CD4-positive, alpha-beta T cell treated with Interleukin-21 for 1 hour (primary cell): ENCODE measurements at places on chromosomes 5 and 9.
A peak's percentile ranks its signal among the peaks of the same experiment; 100 is the strongest.

DNA sequence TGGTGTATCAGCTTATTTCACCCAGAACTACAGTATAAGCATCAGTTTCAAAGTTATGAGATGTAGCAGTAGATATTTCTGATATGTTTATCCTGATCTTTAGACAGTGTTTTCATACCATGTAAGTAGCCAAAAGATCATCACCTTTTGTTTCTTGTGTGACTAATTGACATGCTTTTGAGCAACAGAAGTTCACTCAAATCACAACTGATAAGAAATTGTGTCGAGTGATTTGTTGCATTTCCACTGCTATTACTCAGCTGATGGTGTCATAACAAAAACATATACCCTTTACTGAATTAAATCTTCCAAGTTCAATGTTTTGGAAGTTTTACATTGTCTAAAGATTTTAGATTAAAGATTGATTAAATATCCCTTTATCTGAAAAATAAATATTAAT lies 324.5 kb downstream of the TUSC1 start:
- no peak for DNase-seq

- no peak for DNase-seq
Observed at GRCh38 chr5:139390639-139391569, 1.2 kb upstream of the MZB1 start.

GRCh38 chr5:19258686-19259085 lies 729.3 kb downstream of the CDH18 start:
- no peak for DNase-seq

DNA sequence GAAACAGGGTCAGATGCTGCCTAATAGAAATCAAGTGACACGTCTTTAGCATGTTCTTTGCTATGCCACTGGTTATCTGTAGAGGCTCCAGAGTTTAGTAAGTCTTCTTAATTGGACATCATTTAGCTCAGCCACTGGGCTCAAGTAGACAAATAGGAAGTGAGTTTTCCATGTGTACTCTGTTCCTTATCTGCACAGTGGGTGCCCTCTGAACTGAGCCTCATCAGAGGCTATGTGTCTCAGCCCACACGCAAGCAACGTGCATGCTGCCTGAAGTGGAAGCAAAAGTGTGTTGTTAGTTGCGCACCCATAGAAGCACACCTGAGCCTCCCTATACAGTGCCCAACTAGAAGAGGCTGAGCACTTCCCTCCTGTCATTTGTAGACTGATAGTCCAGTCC lies 134.7 kb downstream of the SEMA5A start:
- no peak for DNase-seq

DNA sequence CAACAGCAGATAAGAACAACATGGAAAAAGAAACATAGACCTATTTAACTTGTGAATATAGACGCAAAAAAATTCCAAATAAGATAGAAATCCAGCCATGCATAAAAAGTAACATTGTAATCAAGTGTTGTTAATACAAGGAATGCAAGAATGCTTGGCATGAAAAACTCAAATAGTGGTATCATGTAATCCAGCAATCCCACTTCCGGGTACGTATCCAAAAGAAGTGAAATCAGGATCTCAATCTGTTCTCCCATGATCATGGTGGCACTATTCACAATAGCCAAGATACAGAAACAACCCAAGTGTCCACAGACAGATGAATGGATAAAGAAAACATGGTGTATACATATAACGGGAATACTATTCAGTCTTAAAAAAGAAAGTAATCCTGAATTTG lies 437.4 kb downstream of the ARHGEF28 start:
- no peak for DNase-seq

DNA sequence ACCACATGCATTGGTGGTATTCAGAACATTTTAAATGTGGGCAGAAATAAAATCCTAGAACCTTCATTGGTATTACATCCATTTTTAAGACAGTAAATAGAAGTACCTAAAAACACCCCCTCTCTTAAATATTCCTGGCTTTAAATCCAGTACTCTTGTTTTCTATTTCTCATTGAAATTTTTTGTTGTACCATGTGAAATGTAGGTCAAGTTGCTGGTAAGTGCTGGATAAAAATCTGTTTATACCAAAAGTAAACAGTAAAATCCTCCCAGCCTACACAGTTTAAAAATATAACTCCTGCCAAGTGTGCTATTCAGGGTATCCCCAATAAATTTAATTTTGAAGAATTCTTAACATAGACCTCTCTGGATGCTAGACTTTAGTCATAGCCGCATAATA lies 75.0 kb upstream of the FST start:
- DNase-seq = no peak

DNA sequence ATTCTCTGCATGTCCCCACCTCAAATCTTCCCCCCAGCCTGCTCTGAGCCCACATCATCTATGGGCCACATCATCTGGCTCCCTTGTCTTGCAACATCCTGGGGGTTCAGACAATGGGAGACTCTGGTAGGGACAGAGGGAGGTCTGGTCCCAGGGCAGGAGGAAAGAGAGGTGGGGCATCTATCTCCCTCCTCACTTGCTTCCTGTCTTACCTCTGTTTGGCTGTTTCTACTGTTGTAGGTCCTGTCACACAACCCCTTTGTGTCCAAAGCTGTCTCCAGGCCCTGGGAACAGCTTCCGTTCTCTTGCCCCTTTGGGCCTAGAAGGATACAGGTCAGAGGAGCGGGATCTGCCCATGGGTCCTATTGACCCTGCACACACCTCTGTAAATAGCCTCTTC lies 227.2 kb downstream of the NSG2 start:
- no peak for DNase-seq

- DNase-seq = no peak
Observed at GRCh38 chr5:71582945-71583584, 4.1 kb upstream of the MCCC2 start.

GRCh38 chr5:59665086-59665831 lies 228.3 kb downstream of the PDE4D start:
- DNase-seq = no peak

- no peak for DNase-seq
Observed at GRCh38 chr9:121649476-121650216, 1.8 kb upstream of the DAB2IP start.

DNA sequence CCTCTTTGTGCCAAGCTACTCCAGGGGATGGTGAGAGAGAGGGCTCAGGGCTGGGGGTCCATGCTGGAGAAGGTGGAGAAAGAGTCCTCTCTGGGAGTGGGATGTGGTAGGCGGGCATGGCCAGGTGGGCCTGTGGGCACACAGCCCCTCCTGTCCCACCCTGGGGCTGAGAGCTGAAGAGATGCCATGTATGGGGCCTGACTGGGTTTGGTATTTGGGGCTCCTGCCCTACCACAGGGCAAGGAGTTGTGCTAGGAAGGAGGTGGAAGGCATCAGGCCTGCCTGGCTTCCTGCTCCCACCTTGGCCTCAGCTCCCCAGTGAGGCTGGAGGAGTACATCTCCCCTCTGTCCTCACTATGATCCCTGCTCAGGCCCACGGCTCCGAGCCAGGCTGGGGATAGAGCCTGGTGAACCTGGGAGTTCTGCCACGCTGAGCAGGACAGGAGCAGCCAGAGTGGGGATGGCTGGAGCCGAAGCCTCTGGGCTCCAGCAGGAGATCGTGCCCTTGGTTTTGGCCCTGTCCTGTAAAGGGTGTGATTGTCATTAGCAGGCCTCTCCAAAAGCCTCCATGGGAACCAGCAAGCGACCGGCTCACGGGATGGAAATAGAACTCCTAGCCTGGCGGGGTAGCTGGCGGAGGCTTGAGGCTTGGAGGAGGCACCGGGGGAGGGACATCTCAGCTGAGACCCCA lies 75.5 kb downstream of the CACNA1B start:
- no peak for DNase-seq

- DNase-seq = no peak
Observed at GRCh38 chr9:129869585-129870501, 34.6 kb downstream of the USP20 start.

DNA sequence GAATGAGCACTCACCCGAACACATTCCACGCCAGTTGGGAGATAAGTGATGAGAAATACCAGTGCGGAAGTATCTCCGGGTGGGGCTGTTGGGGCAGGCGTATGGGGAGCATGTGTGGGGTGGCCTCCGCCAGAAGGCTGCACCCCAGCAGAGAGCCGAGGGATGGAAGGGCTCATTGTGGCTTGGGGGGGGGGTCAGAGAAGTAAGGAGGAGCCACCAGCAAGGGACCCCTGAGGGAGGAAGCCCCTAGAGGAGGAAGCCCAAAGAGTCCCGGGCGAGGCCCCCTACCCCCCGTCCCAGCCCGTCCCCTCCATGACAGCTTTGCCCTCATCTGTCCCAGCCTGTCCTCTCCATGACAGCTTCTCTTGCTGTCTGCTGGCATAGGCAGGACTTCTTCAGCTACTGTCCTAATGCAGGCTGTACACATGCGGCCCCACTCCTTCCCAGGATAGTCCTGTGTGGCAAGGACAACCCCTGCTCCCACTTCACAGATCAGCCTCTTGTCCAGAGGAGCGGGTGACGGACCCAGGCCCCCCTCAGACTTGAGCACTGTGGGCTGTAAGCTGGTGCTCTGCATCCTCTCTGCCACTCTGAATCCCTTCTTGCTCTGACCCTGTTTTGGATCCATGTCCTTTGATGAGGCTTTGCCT lies 239.6 kb downstream of the CACNA1B start:
- no peak for DNase-seq

GRCh38 chr5:59169081-59169767 lies 586.3 kb downstream of the RAB3C start:
- no peak for DNase-seq

GRCh38 chr5:128494516-128494915 lies 43.5 kb downstream of the FBN2 start:
- no peak for DNase-seq

GRCh38 chr5:1479581-1480188 lies 34.4 kb upstream of the SLC6A3 start:
- DNase-seq = peak; percentile 52

- no peak for DNase-seq
Observed at GRCh38 chr5:133664422-133664821, 52.1 kb upstream of the FSTL4 start.

GRCh38 chr9:97966493-97966892 lies 16.6 kb upstream of the ANP32B start:
- DNase-seq = no peak

DNA sequence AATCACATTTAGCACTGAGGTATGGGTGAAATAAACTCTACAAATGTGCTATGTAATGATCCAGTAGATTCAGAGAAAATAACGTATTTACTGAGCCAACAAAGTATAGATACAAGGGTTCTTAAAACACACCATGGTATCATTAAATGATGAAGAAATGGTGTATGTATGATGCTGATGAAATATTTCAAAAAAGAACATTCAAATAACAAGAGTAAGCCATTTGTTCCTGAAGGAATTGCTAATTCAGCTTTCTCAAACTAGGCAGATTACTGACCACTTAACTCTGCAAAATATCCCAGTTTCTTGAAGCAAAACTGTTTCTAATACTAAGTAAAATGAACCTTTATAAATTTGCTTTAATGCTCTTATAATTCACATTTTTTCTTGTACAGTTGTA lies 97.6 kb upstream of the IFNE start:
- DNase-seq = no peak

GRCh38 chr9:18824095-18824666 lies 208.8 kb downstream of the SAXO1 start:
- no peak for DNase-seq

- DNase-seq = no peak
Observed at GRCh38 chr5:135729321-135729786, 105.1 kb upstream of the SLC25A48 start.

DNA sequence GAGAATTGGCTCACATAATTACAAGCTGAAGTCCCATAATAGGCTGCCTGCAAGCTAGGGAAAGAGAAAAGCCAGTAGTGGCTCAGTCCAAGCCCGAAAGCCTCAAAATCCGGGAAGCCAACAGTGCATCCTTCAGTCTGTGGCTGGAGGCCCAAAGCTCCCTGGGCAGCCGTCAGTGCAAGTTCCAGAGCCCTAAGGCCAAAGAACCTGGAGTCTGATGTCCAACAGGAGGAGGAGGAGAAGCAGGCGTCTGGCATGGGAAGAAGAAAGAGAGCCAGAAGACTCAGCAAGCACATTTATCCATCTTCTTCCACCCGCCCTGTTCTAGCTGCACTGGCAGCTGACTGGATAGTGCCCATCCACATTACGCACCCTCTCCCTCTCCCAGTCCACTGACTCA lies 213.4 kb downstream of the GAS1 start:
- no peak for DNase-seq

DNA sequence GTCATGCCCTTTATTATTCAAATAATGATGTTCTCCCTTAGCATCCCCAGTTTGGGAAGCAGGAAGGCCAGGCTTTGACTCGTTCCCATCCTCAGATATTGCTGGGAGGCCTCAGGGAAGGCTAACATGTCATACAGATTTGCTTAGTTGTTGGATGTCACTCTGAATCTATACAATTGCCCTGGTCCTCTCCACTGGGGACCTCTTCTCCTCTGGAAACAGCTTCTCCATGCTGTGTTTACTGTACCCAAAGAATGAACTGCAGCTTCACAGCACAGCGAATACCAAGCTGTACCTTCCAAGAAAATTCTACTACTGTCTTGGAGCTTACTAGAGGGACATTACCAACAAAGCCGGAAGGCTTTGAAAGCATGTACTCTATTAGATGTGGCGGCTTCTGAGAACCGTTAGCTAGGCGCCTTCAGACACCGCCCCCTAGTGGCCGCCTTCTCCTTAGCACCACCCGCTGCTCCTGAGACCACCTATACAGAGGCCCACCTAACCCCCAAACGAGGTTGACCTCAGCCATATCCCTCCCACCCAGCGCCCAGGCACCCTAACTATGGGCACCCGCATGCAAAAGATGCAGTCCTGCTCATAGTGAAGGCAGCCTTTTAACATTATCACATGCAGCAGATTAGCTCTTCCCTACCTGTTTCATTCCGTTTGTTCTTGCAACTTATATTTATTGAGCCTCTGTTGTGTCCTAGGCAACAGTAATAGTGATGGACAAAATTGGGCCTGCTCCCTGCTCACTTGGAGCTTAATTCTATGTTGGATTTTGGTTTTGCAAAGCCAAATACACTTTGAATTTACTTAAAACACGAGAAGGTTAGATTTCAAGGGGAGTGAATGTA lies 34.9 kb upstream of the FOXI1 start:
- no peak for DNase-seq

DNA sequence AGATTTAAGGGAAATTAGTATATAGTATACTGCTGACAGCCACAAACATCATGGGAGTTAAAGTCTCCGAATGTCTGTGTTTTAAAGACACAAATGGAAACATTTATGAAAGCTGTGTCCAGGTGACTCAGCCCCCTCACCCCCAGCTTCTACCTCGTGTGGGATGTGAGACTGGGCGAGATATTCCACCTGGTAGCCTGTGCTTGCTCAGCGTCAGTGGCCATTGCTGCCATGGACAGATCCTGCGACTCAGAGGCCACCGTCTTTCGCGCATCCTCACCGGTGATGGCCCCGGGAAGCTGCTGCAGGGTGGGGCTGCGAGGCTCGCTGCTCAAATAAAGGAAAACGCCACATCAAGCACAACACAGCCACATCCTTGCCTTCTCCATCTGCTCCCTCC lies 31.2 kb upstream of the EXOC3 start:
- no peak for DNase-seq

GRCh38 chr5:41924872-41925554 lies at the start of gene FBXO4:
Gene FBXO4 (plus strand): TSS chr5:41925281. CDS start chr5:41925310, 29 bp downstream.
- DNase-seq = peak; percentile 90

DNA sequence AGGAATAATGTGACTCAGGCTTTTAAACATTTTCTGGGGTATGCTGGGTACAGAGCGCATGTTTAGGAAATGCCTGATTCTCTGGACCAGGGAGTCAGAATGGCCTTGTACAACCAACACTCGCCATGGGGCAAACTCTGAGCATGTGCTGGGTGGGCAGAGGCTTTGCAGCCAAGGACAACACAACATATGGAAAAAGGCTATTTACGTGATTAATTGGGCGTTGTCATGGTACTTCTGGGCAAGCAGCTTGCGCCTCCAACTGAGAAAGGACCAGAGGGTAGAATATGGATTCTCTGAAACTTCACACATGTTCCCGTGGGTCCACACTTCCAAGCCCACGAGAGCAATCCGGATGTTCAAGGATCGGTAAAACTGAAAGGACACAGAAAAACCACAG lies 49.1 kb downstream of the NIPAL4 start:
- no peak for DNase-seq
